Activated CD8-positive, alpha-beta memory T cell treated with anti-CD3 and anti-CD28 coated beads, Interleukin-2, amount 10 ng/mL, durations not matched to agents 7 days and 5 days (primary cell): ENCODE measurements at places on chromosomes 12 and 14. TPM values are rescaled to one million over a fixed set of nuclear protein-coding genes. Genes with fewer than 3 reads are reported as not detected.

The RNF212B gene
- total RNA-seq = not detected

The RFX4 gene
- not detected for total RNA-seq

The RTN1 gene
- not detected for total RNA-seq

The ADAM21 gene
- 0.07 TPM for total RNA-seq

The DCN gene
- not detected for total RNA-seq

The FGF23 gene
- total RNA-seq = not detected

GRCh38 chr14:85131226-85131922, 398.6 kb upstream of the FLRT2 start:
- H3K27ac ChIP-seq = no peak overlapping the region
- H3K4me3 ChIP-seq = no peak overlapping the region
- no peak for DNase-seq
- no peaks in the 10 kb centered on the region for H3K27me3 ChIP-seq
- no peaks in the 10 kb centered on the region for H3K36me3 ChIP-seq
- no peaks in the 10 kb centered on the region for H3K4me1 ChIP-seq

DNA sequence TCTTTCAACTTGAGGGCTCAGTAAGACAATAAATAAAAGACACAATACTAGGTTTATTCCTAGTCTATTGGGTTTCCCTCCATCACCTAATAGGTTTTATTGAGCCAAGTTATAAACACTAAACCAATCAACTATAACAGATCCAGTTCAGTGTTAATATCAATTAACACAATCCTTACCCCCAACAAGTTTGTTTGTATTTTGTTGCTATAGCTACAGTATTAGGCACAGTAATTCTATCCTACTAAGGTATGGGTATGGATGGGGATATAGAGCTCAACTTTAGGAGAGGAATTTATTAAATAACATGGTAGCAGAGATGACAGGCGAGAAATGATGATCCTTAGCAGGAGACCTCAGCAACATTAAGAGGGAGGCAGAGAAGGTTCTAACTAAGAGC, 13.3 kb downstream of the PPP4R3A start:
- peak overlapping the region; percentile 15 for H3K27ac ChIP-seq
- H3K36me3 ChIP-seq = peaks cover 27% of the 10 kb centered on the region
- peaks cover 71% of the 10 kb centered on the region for H3K4me1 ChIP-seq
- no peak for DNase-seq
- no peak overlapping the region for H3K4me3 ChIP-seq

DNA sequence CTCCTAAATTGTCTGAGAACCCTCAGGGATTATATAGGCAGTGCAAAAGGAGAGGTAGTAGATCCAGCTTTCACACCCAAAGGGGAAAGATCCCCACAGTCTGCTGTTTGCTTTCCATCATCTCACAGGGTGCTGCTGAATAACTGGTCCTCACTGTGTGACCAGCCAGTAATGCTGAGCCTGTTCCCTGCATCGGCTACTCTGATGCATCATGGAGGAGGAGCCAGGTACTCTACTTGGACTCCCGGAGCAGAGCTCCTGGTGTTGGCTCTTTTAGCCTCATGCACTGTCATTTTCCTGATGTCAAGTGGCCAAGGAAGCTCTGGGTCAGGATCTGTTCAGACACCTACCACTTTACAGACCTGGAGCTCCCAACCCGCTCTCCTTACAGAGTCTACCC, 127.4 kb upstream of the ATF1 start:
- H3K27me3 ChIP-seq = no peaks in the 10 kb centered on the region
- peaks cover 16% of the 10 kb centered on the region for H3K4me1 ChIP-seq
- H3K27ac ChIP-seq = no peak overlapping the region
- peaks cover 5% of the 10 kb centered on the region for H3K36me3 ChIP-seq
- H3K4me3 ChIP-seq = no peak overlapping the region

GRCh38 chr12:46179693-46180452, 89.0 kb downstream of the SLC38A1 start:
- peaks cover 14% of the 10 kb centered on the region for H3K36me3 ChIP-seq
- no peak overlapping the region for H3K4me3 ChIP-seq
- peaks cover 15% of the 10 kb centered on the region for H3K4me1 ChIP-seq
- DNase-seq = no peak

GRCh38 chr12:49548481-49548821, 9.6 kb downstream of the KCNH3 start:
- peaks cover 6% of the 10 kb centered on the region for H3K4me1 ChIP-seq
- H3K36me3 ChIP-seq = no peaks in the 10 kb centered on the region
- H3K27ac ChIP-seq = no peak overlapping the region
- H3K4me3 ChIP-seq = peak overlapping the region; percentile 63

DNA sequence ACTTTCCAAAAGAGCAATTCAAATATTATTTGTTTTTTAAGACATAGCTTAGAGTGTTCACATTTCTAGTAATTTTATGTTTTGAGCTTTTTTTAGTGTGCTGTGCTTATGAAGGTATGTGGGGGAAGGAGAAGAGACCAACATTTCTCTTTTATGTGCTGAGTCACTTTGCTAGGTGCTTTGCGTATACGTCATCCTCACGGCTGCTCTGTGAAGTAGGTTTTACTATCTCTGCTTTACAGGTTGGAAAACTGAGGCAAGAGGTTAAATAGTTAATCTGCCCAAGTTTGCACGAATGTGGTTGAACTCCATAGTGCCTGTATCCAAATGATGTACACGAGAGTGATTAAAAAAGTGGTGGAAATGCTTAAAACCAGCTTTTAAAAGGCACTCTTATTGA, 75.9 kb downstream of the AEBP2 start:
- no peak overlapping the region for H3K4me3 ChIP-seq
- H3K36me3 ChIP-seq = peaks cover 29% of the 10 kb centered on the region
- no peak for DNase-seq

GRCh38 chr12:25894759-25895158, 63.7 kb upstream of the RASSF8 start:
- H3K27me3 ChIP-seq = no peaks in the 10 kb centered on the region
- H3K4me1 ChIP-seq = no peaks in the 10 kb centered on the region
- H3K36me3 ChIP-seq = no peaks in the 10 kb centered on the region
- H3K27ac ChIP-seq = no peak overlapping the region
- DNase-seq = no peak
- H3K4me3 ChIP-seq = no peak overlapping the region

GRCh38 chr14:100586153-100586402, 1.1 kb downstream of the BEGAIN start:
- no peak overlapping the region for H3K27ac ChIP-seq
- H3K27me3 ChIP-seq = peaks cover 36% of the 10 kb centered on the region
- no peak for DNase-seq
- H3K4me1 ChIP-seq = peaks cover 2% of the 10 kb centered on the region

DNA sequence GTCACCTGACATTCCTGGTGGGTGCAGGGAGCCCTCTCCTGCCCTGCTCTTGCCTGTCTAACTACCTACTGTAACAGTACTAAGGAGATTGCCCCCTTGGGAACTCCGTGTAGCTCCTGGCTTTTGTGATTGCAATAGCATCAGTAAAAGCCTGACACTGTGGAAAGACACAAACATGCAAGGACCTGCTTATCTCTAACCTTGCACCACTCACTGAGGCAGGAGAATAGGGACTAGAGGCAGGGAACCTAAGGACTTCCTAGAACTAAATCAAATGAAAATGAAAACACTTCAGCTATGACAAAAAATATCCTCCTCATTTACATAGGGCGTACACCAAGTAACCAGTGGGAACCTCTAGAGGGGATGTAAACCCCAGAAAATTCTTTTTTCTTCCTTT, 28.5 kb downstream of the TUBA1A start:
- H3K27me3 ChIP-seq = no peaks in the 10 kb centered on the region
- no peaks in the 10 kb centered on the region for H3K4me1 ChIP-seq
- no peak for DNase-seq
- no peak overlapping the region for H3K4me3 ChIP-seq
- no peaks in the 10 kb centered on the region for H3K36me3 ChIP-seq

GRCh38 chr14:88490168-88490567, 64.6 kb downstream of the PTPN21 start:
- peaks cover 10% of the 10 kb centered on the region for H3K27me3 ChIP-seq
- no peak overlapping the region for H3K27ac ChIP-seq
- no peaks in the 10 kb centered on the region for H3K4me1 ChIP-seq
- no peak overlapping the region for H3K4me3 ChIP-seq
- DNase-seq = no peak

- no peak for DNase-seq
- no peaks in the 10 kb centered on the region for H3K27me3 ChIP-seq
- H3K27ac ChIP-seq = no peak overlapping the region
- H3K36me3 ChIP-seq = no peaks in the 10 kb centered on the region
Measured at GRCh38 chr12:71007020-71007419, 86.5 kb upstream of the PTPRR start.

DNA sequence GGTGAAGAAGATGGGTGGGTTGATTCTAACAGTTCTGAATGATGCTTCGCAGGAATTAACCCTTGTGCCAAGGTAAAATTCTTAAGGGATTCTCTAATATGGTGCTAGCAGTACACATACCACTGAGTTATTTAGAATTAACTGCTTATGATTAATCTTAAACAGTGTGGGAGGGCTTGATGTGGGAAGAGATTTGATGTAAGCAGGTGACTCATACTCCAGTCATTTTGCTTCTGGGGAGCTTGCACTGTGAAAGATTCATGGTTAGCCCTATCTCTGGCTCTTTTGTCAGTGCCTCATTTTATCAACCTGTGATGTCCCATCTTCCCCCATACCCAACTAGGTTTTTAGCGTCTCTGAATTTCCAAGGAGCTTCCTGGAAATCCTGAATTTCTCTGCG, 83.8 kb downstream of the NRXN3 start:
- H3K27ac ChIP-seq = no peak overlapping the region
- H3K36me3 ChIP-seq = no peaks in the 10 kb centered on the region
- peaks cover 5% of the 10 kb centered on the region for H3K4me1 ChIP-seq
- no peak overlapping the region for H3K4me3 ChIP-seq
- no peak for DNase-seq
- no peaks in the 10 kb centered on the region for H3K27me3 ChIP-seq

- H3K27me3 ChIP-seq = peaks cover 11% of the 10 kb centered on the region
- H3K4me1 ChIP-seq = no peaks in the 10 kb centered on the region
- H3K36me3 ChIP-seq = no peaks in the 10 kb centered on the region
- DNase-seq = no peak
Measured at GRCh38 chr14:100911665-100912316, 8.3 kb upstream of the RTL1 start.

GRCh38 chr14:95348395-95349080, 28.8 kb upstream of the CLMN start:
- no peaks in the 10 kb centered on the region for H3K4me1 ChIP-seq
- no peak overlapping the region for H3K27ac ChIP-seq
- H3K36me3 ChIP-seq = no peaks in the 10 kb centered on the region
- no peak overlapping the region for H3K4me3 ChIP-seq

- DNase-seq = no peak
- no peaks in the 10 kb centered on the region for H3K36me3 ChIP-seq
- H3K27me3 ChIP-seq = no peaks in the 10 kb centered on the region
- H3K4me3 ChIP-seq = no peak overlapping the region
Measured at GRCh38 chr12:40446385-40446784, 221.6 kb downstream of the LRRK2 start.

DNA sequence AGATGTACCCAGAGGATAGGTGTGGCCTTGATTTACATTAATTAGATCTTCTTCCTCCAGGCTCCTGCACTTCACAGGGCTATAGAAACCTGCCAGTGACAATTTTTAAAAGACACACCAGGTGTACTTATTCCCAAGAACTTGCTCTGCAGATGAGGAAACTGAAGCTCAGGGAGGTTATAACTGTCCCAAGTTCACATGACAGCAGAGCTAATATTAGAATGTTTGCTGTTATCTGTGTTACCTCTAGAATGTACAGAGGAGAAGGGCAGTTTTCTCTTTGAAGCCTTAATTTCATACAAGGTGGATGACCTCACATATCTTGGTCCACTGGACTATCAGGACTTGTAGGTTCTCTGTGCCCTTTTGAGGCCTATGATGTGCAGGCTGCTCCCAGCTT, 27.7 kb downstream of the RASSF8 start:
- DNase-seq = no peak
- H3K27me3 ChIP-seq = peaks cover 3% of the 10 kb centered on the region
- no peaks in the 10 kb centered on the region for H3K36me3 ChIP-seq
- H3K27ac ChIP-seq = no peak overlapping the region
- H3K4me1 ChIP-seq = no peaks in the 10 kb centered on the region
- H3K4me3 ChIP-seq = no peak overlapping the region

- no peak for DNase-seq
- H3K27me3 ChIP-seq = peaks cover 3% of the 10 kb centered on the region
- H3K27ac ChIP-seq = no peak overlapping the region
- peaks cover 17% of the 10 kb centered on the region for H3K4me1 ChIP-seq
- no peak overlapping the region for H3K4me3 ChIP-seq
Measured at GRCh38 chr14:101253948-101254347, 307.3 kb upstream of the DIO3 start.

- H3K4me3 ChIP-seq = peak overlapping the region; percentile 21
- DNase-seq = no peak
- H3K27ac ChIP-seq = peak overlapping the region; percentile 73
- no peaks in the 10 kb centered on the region for H3K27me3 ChIP-seq
- H3K36me3 ChIP-seq = peaks cover 44% of the 10 kb centered on the region
Measured at GRCh38 chr12:110314308-110314707, 33.3 kb downstream of the ATP2A2 start.
